ENCODE measurements at places on chromosomes 1 and 21.
A peak's percentile ranks its signal among the peaks of the same experiment; 100 is the strongest.

- DNase-seq: peak; percentile 50
Measured at GRCh38 chr1:208174731-208175507, 69.3 kb downstream of the PLXNA2 start.

DNA sequence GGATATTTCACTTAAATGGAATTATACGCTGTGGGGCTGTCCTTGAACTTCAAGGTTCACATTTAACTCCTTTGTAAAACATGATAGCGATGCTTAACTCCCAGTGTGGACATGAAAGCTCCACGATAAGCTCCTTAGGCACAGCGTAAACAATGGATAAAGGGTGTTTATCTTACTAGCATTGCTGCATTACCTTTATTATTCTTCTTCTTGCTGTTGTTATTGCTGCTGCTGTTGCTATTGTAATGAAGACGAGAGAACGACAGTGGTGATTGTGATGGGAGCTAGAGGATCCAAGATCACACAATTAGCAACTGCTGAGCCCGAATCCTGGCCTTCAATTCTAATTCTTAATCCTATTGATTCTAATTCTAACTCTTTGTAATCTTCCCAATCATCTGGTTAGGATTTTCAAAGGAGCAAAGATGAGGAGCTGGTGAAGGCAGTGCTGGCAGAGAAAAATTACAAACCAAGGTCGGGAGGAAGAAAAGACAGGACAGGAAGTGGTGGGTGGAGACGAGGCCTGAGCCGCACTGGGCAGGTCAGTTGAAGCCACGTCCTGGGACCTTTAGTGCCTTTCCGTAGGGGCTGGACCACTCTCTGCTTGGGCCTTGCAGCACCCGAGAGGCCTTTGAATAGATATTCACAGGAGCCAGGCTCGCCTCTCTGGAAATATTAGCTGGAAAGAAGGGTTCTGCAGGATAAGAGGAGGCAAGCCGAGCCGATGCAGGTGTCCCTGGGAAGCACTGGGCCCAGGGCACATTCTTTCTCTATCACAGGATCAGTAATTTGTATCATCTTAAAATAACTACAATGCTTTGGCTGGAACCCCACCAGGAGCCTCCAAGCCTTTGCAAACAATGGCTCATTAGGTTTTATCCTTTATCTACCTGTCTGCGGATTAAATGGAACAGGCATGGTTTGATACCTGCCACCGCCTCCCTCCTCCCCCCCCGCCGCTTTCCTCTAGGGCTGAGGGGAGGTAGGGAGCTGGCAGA, 571.6 kb downstream of the AJAP1 start:
- DNase-seq: no peak

GRCh38 chr1:17207540-17207939, 2.6 kb downstream of the PADI1 start:
- DNase-seq: no peak

GRCh38 chr1:176217461-176218099, 10.5 kb upstream of the COP1 start:
- no peak for DNase-seq

GRCh38 chr1:168260393-168260792, 20.3 kb upstream of the TBX19 start:
- no peak for DNase-seq

- no peak for DNase-seq
Measured at GRCh38 chr1:228065543-228066347, 16.8 kb upstream of the ARF1 start.

- no peak for DNase-seq
Measured at GRCh38 chr1:49363628-49364027, 586.9 kb upstream of the BEND5 start.

GRCh38 chr1:226942392-226942791, 2.3 kb downstream of the COQ8A start:
- DNase-seq: no peak

DNA sequence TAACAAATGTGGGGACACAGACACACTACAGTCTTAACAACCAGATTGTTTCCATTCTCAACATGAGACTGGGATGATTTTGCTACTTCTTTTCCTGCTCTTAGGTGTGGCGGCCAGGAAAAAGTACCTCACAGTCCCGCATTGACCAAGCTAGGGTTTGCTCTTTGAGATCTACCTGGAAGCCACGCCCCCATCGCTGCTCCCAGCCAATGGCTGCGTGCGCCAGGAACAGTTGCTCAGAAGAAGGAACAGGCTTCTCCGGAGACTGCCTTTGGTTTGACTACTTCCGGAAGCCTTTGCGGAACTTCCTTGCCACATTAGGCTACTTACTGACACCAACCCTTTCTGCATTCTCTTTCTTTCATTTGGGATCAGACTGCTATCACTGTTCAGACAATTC, 44.2 kb upstream of the PLD5 start:
- DNase-seq: no peak

DNA sequence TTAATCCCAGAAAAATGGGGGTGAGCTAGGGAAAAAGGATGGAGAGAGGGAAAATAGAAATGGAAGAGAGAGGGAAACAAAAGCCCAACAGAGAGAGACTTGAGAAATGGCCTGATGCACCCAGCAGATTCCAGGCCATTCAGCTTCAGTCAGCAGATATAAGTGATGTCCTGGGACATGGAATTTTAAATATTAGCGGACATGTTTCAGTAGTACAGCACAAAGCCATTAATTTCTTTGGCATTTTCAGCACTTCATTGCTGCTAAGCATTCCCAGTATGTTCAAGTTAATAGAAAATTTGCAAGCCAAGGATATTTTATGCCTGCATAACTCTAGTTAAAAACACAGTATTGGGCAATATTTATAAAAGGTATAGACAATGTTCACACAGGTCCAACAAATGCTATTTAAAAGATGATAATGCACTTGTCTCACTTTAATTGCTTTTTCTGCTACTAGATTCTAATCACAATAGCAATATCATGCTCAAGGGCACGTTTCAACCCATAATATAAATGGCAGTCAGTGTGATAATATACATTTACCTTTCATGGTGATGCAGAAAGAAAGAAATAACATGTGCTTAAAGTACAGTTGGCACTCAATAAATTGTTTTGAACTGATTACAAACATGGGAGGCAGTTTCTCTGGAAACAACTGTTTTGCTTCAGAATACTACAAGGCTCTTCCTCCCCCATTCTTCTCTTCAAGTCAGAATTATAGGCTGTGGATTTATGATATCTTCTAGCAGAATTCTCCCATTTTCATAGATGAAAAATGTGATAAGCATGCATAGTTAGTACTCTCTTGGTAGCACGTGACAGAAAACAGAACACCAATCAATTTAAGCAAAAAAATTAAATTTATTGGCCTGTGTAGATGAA, 108.1 kb upstream of the MAGI3 start:
- no peak for DNase-seq

DNA sequence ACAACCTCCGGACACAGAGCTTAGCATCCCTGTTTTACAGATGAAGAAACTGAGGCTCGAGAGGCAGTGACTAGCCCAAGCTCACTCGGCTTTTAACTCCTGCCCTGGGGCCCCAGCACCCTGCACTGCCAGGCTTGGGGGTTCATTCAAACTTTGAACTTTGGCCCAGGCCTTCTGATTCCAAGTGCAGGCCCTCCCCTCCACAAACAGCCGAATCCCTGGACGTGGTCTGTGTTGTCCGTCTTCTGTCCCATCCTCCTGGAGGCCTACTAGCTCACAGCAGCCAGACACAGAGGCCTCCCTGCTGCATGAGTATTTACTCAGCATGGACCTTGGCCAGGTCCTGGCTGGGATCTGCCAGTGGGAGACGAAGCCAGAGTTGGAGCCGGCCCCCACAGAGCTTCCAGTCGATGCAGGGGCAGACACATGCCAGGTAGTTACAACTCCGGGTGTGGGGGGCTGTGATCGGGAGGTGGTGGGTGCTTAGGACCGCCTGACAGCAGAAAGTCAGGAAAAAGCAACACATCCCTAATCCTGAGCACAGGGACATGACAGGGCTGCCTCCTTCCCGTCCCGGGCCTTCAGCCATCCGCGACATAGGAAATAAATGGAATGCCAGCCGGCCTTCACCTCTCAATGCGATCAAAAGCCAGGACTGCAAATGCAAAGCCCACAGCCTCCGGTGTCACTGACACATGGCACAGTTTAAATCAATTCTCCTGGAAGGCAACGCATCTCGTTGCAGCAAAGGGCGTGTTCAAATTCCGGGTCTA, 7.4 kb downstream of the IFFO2 start:
- peak; percentile 82 for DNase-seq

- DNase-seq: no peak
Measured at GRCh38 chr1:147618077-147618569, 52.2 kb downstream of the ACP6 start.

Data from mesenchymal stem cell (in vitro differentiated cells and primary cell).